ENCODE measurements at places on chromosomes 2 and 18.

DNA sequence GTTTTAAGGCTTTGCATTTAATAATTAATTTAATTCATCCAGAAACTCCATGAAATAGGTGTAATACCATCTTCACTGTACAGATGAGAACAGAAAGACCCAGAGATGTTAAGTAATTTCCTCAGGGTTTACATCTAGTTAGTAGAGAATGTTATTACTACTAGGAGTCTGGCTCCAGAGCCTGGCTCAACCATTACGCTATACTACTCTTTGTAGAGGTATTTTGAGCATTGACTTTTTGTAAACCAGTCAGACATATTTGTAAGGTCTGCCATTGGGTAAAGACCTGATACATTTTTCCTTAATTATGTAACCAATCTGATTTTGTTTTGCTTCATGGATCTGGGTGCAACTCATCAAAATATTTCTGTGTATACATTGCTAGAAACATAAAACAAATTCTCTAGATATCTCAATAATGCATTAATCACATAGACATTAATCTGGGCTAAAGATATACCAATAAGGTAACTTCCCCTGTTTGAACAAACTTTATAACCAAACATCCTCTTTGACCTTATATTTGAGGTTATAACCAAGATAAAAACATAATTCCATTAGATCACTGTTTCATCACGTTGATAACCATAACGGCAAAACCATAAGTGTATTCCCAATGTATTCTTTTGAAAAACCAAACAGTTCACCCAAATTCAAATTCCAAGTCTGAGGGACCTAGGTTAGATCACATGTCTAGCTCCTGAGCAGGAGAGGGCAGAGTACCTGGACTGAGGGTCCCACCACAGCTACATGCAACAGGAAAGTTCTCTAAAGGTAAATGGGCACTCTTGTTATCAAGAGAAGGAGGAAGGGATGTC, 135.0 kb downstream of the IKZF2 start:
- no peak for DNase-seq

- DNase-seq: no peak
Observed at GRCh38 chr2:160132761-160133160, 67.3 kb downstream of the ITGB6 start.

GRCh38 chr2:42127425-42128424, 41.4 kb upstream of the EML4 start:
- DNase-seq: no peak

DNA sequence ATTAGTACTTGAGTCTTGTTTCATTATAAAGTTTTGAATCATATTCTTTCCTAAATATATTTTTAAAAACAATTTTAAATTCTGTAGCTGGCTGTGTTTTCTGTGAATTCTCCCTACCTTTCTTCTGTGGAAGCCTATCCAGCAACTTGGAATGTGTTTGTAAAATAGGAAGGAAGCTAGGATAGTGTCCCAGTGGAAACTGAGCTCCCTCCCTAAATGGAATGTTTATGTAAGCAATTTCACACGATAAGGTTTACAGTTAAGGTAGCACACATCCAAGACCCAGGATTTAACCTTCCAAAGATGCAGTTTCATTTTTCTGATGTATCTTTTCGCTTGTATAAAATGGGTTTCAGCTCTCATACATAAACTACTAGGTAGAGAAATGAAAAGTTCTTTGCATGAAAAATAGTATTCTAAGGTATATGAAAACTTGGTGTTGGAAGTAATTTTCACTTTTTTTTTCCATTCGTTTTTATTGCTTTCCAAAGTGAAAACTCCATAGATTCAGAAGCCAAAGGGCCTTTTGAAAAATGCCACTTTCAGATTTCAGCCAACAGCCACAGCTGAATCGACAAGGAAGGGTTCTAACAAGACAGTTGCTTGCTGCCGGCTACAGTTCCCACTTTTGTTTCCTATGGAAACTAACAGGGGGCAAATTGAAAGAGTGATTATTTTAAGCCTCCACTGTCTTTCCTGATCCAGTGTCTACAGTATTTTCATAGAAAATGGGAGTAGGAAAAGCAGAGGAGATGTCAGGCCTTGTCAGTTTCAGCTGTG, 405.1 kb upstream of the POU3F3 start:
- DNase-seq: no peak

DNA sequence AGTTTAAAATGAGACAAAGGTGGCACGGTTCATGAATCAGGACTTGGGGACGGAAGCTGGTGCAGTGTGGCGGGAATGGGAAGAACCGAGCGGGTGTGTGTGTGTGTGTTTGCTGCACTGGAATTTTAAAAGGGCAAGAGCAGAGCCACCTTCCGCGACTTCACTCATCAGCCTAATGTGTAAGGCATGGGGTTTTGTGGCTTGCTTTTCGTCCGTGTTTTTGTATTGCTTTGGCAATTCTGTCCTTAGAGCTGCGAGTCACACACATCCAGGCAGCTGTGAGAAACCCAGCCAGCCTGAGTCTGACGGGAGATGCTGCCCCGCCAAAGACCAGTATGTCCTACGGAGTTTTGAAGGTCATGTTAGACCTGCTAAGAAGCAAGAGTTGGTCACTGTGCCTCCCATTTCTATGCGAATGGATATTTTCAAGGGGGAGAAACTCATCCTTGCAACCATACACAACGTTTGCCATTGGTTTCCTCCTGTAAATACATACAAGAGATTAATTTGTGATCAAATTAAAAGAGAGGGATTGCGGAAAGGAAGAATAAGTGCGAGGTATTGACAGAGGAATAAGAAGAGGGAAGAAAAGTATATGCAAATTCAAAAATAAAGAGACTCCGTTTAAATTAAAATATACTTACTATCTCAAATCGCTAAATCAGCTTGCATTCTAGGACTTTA, 665 bp upstream of the CACNB4 start:
- DNase-seq: no peak

GRCh38 chr2:228654707-228655106, 473.2 kb upstream of the SPHKAP start:
- DNase-seq: no peak

DNA sequence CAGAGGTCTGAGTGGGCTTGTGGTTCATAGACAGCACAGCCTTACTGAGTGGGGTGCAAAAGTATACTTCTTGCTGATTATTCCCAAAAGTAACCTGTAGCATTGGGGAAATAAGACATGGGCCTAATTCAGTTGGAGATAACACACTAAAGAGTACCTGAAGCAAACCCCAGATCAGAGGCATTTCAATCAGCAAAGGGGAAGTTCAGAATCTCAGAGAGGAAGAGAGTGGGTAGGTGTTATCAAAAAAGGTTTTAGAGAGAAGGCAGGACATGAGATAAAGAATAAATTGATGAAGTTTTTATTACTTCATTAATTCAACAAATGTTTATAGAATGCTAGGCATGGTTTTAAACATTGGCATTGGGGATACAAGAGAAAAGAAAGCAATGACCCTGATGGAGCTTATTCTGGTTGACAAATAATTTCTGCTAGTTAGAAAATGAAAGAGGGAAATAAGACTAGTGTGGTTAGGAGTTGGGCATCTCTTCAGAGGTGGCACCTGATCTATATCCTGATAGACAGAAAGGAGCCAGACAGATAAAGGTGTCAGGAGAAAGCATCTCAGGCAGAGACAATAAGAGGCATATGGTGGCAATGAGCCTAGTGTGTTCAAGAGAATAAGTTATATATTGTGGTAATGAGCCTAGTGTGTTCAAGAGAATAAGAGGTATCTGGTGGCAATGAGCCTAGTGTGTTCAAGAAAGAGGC, 153.8 kb upstream of the SETBP1 start:
- DNase-seq: no peak

- DNase-seq: no peak
Observed at GRCh38 chr2:42929546-42930024, 137.2 kb upstream of the HAAO start.

DNA sequence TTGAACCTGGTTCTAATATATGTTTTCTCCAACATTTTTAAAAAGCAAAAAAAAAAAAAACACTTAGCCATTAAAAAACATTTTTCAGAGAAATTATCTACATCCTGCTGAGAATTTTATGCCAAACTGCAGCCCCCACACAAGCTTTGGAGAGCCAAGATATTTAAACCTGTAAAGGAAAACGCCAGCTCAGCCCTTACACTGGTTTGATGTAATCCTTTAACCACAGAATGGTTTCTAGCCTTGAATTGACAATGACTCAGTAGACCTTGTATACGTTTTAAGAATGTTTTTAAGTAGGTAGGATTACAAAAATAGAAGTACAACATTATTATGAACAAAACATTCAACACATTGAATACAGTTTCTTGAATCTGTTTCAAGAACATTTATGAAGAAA, 113.6 kb downstream of the BABAM2 start:
- DNase-seq: no peak

DNA sequence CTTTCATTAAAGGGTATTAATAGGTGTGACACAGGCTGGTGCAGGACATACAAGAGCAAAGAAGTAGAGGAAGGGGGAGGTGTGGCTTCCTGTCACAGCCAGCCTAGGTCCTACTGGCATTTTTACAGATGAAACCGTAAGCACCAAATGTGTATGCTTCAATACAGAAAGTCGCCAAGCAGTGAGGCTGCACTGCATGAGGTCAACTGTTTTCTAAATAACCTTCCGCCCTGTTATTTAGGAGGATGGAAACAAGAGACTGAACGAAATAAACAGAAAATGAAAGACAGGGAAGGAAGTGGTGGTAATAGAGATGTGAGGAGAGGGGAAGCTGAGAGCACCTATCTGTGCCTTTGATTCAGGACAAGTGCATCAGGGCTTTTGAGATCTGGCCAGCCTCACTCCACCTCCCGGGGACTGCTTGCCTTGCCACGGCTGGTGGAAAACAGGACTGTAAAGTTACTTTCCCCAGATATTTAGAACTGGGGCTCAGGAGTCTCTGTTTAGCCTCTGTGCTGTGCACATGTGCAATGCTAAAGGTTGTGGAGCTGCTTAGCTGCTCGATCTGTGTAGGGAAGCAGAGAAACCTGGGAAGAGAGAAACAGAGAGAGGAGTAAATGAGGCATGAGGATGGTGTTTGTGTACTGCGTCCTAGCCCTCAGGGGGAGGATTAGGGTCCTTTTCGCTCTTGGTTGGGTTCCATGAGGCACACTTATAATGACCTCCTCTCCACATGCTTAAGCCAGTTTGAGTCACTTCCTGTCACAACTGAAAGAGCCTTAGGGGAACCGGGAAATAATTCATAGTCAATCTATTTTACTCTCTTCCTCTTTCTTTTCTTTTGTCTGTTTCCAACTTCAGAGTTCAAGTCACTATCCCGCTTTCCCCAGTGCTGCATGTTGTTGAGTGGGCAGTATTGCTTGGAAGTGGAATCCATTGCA, 62.3 kb upstream of the BOD1L2 start:
- no peak for DNase-seq

DNA sequence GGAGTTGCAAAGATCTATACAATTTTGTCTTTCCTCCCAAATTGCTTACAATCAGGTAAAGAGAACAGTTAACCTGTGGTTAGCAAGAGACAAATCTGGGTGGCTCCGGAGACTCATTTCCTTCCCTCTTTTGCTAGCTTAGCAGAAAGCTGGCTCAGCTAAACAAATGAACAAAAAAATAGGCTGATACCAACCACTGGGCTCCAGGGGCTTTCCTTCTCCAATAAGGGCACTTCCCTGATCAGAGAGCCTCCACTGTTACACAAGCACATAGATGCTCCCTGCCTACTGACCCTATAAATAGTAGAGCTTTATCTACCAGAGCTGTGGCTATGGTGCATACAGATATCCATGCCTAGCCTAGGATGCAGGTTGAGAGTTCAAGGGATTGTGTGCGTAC, 90.1 kb upstream of the ARL5A start:
- no peak for DNase-seq

DNA sequence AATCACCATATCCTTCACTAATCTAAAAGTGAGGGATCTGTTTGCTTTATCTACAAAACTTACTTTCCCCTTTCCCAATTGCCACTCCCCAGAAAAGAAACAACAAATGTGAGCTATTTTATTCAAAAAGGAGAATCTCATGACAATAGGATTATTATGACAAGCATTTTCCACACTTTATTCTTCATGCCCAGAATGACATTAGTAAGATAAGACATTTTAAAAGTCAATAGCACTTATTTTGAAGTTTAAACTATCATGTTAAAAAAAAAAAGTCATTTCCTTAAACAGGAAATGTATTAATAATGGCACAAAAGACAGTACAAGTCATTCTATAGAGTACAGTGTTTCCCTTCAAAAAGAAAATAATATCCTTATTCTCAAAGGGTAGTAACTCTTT, 58.8 kb upstream of the HNRNPA3 start:
- no peak for DNase-seq

- no peak for DNase-seq
Observed at GRCh38 chr2:203583701-203584100, 48.6 kb upstream of the RAPH1 start.

- no peak for DNase-seq
Observed at GRCh38 chr18:73503326-73503725, 635.5 kb upstream of the NETO1 start.

DNA sequence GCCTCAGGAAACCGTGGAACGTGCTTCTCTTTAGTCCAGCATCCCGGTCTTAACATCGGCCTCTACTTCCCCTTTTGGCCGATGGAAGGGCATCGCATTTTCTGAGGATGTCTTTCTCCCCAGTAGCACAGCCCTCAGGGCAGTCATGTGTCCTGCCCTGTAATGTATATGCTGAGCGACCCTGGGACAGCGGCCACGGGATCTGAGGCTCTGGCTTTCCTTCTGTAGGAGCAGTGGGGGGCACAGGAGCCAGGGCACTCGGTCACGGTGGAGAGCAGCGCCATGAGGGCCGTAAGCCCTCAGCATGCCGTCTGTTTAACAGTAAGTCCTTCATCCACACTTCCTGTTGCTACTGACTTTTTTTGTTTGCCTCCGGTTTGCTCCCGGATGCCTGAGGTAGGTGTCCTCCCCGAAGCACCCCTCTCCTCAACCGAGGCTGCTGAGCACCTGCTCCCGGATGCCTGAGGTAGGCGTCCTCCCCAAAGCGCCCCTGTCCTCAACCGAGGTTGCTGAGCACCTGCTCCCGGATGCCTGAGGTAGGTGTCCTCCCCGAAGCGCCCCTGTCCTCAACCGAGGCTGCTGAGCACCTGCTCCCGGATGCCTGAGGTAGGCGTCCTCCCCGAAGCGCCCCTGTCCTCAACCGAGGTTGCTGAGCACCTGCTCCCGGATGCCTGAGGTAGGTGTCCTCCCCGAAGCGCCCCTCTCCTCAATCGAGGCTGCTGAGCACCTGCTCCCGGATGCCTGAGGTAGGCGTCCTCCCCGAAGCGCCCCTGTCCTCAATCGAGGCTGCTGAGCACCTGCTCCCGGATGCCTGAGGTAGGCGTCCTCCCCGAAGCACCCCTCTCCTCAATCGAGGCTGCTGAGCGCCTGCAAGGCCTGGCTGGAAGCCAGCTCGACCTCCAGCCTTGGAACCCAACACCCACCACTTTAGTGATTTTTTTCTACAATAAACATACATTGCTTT, 169.3 kb downstream of the HDAC4 start:
- no peak for DNase-seq

- no peak for DNase-seq
Observed at GRCh38 chr18:61975526-61976326, 82.9 kb upstream of the RNF152 start.

- no peak for DNase-seq
Observed at GRCh38 chr2:118045286-118045685, 31.4 kb upstream of the CCDC93 start.

Measured in activated CD4-positive, alpha-beta T cell treated with anti-CD3 and anti-CD28 coated beads for 1 hour (primary cell).